Vagina (tissue), 2 donors: ENCODE measurements at places on chromosomes 1 and 21.

- H3K27ac ChIP-seq = peak overlapping the region; percentile 89
- H3K4me1 ChIP-seq = peaks cover 68% of the 10 kb centered on the region
- DNase-seq = no peak
- H3K4me3 ChIP-seq = no peak overlapping the region
- no peaks in the 10 kb centered on the region for H3K36me3 ChIP-seq
These were observed 18.0 kb upstream of the BTG2 start for GRCh38 chr1:203287109-203287893.

DNA sequence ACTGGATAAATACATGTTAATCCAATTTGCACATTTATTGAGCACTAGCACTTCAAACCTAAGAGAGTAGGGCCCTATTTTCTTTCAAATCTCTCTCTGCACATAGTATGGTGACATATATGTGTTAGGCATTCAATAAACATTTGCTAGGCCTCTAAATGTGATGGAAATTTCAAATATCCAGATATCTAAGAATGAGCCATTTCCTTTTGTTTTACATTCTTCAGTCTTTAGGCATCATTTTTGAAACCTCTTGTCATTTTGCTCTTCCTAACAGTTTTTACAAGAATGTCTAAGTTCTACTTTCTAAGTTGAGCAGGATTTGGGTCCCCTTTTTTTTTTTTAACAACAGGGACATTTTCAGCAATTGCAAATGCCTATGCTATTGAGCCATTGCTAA is 395.7 kb upstream of the ST6GALNAC5 start:
- no peak overlapping the region for H3K27ac ChIP-seq
- H3K4me3 ChIP-seq = no peak overlapping the region
- H3K27me3 ChIP-seq = no peaks in the 10 kb centered on the region
- no peaks in the 10 kb centered on the region for H3K4me1 ChIP-seq
- no peaks in the 10 kb centered on the region for H3K36me3 ChIP-seq

GRCh38 chr21:43938751-43939442 is 73.2 kb upstream of the TRAPPC10 start:
- H3K27ac ChIP-seq = no peak overlapping the region
- H3K36me3 ChIP-seq = peaks cover 7% of the 10 kb centered on the region
- no peaks in the 10 kb centered on the region for H3K27me3 ChIP-seq
- no peak for DNase-seq
- H3K4me1 ChIP-seq = peaks cover 20% of the 10 kb centered on the region
- peak overlapping the region; percentile 7 for H3K4me3 ChIP-seq

GRCh38 chr1:57798543-57798942 is 374.7 kb upstream of the DAB1 start:
- no peaks in the 10 kb centered on the region for H3K36me3 ChIP-seq
- no peak overlapping the region for H3K4me3 ChIP-seq
- no peaks in the 10 kb centered on the region for H3K27me3 ChIP-seq
- H3K27ac ChIP-seq = no peak overlapping the region
- DNase-seq = no peak
- no peaks in the 10 kb centered on the region for H3K4me1 ChIP-seq

GRCh38 chr1:111161843-111162487 is 21.9 kb downstream of the CEPT1 start:
- no peak for DNase-seq
- H3K4me3 ChIP-seq = no peak overlapping the region
- no peak overlapping the region for H3K27ac ChIP-seq
- H3K36me3 ChIP-seq = no peaks in the 10 kb centered on the region
- H3K4me1 ChIP-seq = no peaks in the 10 kb centered on the region
- no peaks in the 10 kb centered on the region for H3K27me3 ChIP-seq

GRCh38 chr1:218347336-218347722 is 2.2 kb downstream of the TGFB2 start:
- no peaks in the 10 kb centered on the region for H3K36me3 ChIP-seq
- H3K4me3 ChIP-seq = peak overlapping the region; percentile 68
- no peaks in the 10 kb centered on the region for H3K27me3 ChIP-seq
- no peak for DNase-seq
- peak overlapping the region; percentile 86 for H3K27ac ChIP-seq

GRCh38 chr1:192133350-192133926 is 24.8 kb upstream of the RGS18 start:
- H3K36me3 ChIP-seq = no peaks in the 10 kb centered on the region
- H3K4me1 ChIP-seq = no peaks in the 10 kb centered on the region
- no peak overlapping the region for H3K27ac ChIP-seq
- H3K27me3 ChIP-seq = no peaks in the 10 kb centered on the region

- no peaks in the 10 kb centered on the region for H3K36me3 ChIP-seq
- H3K27me3 ChIP-seq = no peaks in the 10 kb centered on the region
- H3K4me3 ChIP-seq = no peak overlapping the region
- H3K27ac ChIP-seq = no peak overlapping the region
- DNase-seq = no peak
- H3K4me1 ChIP-seq = peaks cover 63% of the 10 kb centered on the region
These were observed 18.1 kb downstream of the JAK1 start for GRCh38 chr1:64948216-64948615.

GRCh38 chr1:239858057-239858456 is 233.6 kb upstream of the FMN2 start:
- no peak overlapping the region for H3K27ac ChIP-seq
- no peaks in the 10 kb centered on the region for H3K4me1 ChIP-seq
- H3K4me3 ChIP-seq = no peak overlapping the region
- DNase-seq = no peak

DNA sequence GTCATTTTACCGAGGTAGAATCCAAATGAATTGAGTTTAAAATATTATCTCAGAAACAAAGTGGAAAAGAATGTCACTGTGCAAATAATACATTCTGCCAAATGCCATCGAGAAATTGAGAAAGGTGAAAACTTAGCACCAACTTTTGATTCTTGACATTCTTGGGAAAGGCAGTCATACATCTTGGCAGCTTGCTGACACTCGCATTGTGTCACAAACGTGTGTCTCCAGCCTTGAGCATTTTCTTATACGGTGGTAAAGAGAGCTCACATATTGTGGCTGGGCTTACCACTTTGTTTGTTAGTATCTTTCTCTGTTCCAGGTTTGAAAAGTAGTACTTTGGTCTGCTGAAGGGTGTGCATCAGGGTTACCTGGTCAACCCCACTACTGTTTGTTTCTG is 1456.1 kb downstream of the BRINP3 start:
- H3K4me1 ChIP-seq = no peaks in the 10 kb centered on the region
- H3K36me3 ChIP-seq = no peaks in the 10 kb centered on the region
- DNase-seq = no peak
- no peaks in the 10 kb centered on the region for H3K27me3 ChIP-seq
- H3K4me3 ChIP-seq = no peak overlapping the region

GRCh38 chr1:198019126-198019525 is 102.0 kb downstream of the LHX9 start:
- no peaks in the 10 kb centered on the region for H3K36me3 ChIP-seq
- no peak for DNase-seq
- H3K27me3 ChIP-seq = no peaks in the 10 kb centered on the region
- H3K4me3 ChIP-seq = no peak overlapping the region

DNA sequence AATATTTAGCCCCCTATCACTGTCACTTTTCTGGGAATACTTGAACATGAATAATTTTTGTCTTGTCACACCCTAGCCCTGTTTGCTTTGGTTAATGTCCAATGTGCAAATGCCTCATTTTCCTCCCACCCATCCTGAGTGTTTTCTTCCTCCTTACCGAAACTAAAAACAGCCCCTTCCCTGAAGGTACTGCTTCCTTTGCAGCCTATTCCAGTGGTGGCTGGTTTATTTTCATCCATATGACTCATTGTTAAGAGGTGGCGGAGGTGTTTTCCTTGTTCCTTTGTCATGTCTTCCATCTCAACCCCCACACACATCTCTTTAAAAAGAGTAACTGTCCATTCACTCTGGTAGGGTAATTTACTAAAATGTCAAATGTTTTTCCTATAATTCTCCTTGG is 40.4 kb downstream of the CD55 start:
- H3K27me3 ChIP-seq = no peaks in the 10 kb centered on the region
- no peak overlapping the region for H3K4me3 ChIP-seq

DNA sequence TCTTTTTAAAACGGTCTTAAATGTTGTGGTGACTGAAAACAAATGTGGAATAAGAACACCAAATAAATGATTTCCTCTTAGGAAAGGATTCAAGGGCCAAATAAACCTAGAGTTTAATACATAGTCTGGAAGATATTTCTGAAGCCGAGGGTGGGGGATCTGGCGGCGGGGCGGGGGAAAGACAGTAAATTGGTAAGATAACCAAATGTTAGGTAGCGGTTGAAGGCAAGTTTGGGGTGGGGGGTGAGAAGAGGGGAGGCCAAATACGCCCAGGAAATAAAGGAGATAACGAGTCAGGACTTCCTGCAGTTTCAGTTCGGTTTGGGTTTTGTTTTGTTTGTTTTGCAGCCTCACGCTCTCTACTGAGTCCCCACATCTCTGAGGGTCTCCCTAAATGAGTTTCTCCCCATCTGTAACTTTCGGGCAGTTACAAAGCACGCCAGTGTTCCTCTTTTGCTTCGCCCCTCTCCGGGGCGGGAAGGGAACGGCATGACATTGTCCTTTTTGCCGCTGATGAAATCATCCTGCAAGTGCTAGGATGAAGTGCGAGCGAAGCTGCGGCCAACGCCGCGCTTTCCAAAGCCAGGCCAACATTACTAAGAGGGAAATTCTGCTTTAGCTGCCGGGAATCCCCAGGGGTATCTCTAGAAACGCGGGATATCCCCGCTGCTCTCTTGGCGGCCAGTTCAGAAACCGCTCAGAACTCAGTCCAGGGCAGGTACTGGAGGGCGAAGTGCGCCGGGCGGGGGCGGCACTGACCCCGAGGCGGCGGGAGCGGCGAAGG is 844 bp downstream of the NIBAN1 start:
- H3K4me3 ChIP-seq = peak overlapping the region; percentile 75
- peak overlapping the region; percentile 92 for H3K27ac ChIP-seq
- peaks cover 29% of the 10 kb centered on the region for H3K4me1 ChIP-seq
- H3K36me3 ChIP-seq = no peaks in the 10 kb centered on the region
- no peak for DNase-seq
- no peaks in the 10 kb centered on the region for H3K27me3 ChIP-seq

- H3K4me3 ChIP-seq = no peak overlapping the region
- DNase-seq = no peak
- H3K4me1 ChIP-seq = peaks cover 86% of the 10 kb centered on the region
- no peaks in the 10 kb centered on the region for H3K27me3 ChIP-seq
These were observed 15.5 kb downstream of the DYRK1A start for GRCh38 chr21:37381883-37382585.

- H3K4me3 ChIP-seq = no peak overlapping the region
- H3K27me3 ChIP-seq = no peaks in the 10 kb centered on the region
- no peak overlapping the region for H3K27ac ChIP-seq
- DNase-seq = no peak
These were observed 8.3 kb upstream of the TNFRSF9 start for GRCh38 chr1:7948960-7949359.

DNA sequence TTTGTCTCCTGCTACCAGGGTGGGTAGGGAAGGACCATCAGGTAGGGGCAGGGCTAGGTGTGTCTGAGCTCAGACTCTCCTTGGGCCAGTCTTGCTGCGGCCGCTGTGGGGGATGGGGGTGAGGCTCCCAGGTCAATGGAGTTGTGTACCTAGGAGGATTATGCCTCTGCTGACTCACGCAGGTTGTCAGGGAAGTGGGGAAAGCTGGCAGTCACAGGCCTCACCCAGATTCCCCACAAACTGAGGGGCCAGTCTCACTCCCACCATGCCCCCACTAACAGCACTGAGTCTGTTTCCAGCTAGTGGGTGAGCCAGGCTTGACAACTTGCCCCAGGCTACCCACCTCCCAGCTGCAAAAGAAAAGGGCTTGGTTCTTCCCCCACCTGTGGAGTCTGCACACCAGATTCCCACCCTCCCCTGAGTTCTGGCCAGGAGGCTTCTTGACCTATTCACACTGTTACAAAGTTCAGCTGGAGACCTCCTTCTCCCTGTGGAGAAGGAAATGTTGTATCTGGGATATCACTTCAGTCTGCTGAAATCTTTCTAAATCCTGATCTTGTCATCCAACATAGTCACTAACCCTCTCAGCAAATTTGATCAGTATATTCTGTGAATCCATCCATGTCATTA is 69.2 kb upstream of the GJA8 start:
- no peaks in the 10 kb centered on the region for H3K36me3 ChIP-seq
- DNase-seq = no peak
- H3K4me1 ChIP-seq = no peaks in the 10 kb centered on the region
- H3K27me3 ChIP-seq = no peaks in the 10 kb centered on the region
- no peak overlapping the region for H3K27ac ChIP-seq

GRCh38 chr1:58094221-58094620 is 452.3 kb downstream of the OMA1 start:
- H3K27ac ChIP-seq = no peak overlapping the region
- H3K36me3 ChIP-seq = no peaks in the 10 kb centered on the region
- no peaks in the 10 kb centered on the region for H3K4me1 ChIP-seq
- no peak overlapping the region for H3K4me3 ChIP-seq
